ENCODE measurements at places on chromosomes 16 and 17.

DNA sequence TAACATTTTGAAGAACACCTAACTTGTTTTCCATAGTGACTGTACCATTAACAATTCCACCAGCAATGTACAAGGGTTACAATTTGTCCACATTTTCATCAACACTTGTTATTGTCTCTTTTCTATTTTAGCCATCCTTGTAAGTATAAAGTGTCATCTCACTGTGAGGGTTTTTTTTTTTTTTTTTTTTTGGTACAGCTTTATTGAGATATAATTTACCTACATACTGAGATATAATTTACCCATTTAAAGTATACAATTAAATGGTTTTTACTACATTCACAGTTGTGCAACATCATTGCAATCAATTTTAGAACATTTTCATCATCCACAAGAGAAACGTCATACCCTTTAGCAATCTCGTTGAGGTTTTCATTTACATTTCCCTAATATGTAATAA lies 17.9 kb upstream of the TMIGD1 start:
- no peak for DNase-seq

DNA sequence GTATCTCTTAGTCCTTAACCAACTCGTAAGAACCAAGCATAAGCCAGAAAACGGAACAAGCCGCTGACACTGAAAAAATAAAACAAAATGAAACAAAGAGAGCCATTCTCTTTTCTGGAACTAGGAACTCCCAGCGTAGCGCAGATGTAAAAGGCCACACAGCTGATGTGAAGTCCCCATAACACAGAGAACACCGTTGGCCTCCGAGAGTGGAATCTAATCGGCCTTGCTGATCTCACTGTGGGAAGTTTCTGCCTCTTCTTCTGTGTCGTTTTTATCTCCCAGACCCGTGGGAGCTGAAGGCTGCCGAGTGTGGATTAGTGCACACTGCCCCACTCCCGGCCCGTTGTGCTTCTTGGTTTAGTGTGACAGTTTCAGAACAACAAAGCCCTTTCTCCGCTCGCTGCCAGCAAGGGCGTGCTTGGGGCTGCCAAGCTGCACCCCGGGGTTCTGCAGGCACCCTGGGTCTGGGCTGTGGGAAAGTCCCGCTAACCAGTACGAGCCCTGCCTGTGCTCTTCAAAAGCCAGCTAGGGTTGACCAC lies 21.7 kb downstream of the TTYH2 start:
- no peak for DNase-seq

GRCh38 chr17:64449545-64449944 lies 630 bp downstream of the MILR1 start:
- DNase-seq, result no peak

DNA sequence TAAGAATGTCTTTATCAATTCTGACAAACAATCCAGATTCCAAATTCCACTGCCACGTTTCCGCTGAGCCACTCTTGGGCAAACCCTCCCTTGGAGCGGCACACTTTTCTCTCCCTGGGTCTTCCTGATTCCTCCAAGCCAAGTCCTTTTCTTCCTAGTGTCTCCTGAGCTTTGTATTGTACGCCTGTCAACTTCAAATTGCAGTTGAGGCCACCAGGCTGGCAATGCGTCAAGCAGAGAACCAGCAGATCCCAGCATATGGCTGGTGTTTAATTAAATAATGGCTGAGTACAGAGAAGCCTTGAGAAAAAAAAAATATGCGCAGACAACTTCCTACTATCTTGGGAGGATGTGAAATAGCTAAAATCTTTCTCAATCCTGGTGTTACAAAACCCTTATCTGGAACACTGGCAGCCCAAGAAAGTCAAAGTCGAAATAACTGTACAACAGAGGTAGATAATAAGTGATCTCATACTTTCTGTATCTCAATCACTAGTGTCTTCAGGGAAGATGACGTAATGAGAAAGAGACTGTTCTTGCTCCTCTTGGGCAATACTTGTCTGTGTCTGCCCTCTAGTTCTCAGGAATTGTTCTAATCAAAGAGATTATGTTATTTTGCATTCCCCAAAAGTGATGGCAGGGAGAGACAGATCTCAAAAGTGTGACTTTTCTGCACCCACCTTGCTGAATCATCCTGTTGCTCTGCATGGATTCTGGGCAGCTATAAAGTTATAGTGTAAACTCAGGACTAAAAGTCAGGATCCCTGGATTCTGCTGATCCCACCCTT lies 15.0 kb downstream of the SMIM36 start:
- no peak for DNase-seq

- no peak for DNase-seq
Observed at GRCh38 chr17:13333661-13334060, 268.1 kb downstream of the HS3ST3A1 start.

GRCh38 chr17:40303708-40304551 lies 5.0 kb upstream of the RARA start:
- no peak for DNase-seq

DNA sequence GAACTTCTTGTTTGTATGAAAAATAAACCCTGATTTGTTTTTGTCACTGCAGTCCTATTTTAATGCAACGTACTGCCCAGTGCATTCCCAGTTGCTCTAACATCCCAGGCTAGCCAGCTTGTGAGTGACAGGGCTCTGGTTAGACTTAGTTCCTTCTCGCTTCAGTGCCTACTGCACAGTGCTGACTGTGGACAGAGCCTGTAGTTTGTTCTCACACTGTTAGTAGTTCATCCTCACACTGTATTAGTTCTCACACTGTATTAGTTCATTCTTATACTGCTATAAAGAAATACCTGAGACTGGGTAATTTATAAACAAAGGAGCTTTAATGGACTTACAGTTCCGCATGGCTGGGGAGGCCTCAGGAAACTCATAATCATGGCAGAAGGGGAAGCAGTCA lies 116.6 kb upstream of the SALL1 start:
- DNase-seq, result no peak

GRCh38 chr17:78592991-78593329 lies 15.8 kb upstream of the DNAH17 start:
- DNase-seq, result no peak

DNA sequence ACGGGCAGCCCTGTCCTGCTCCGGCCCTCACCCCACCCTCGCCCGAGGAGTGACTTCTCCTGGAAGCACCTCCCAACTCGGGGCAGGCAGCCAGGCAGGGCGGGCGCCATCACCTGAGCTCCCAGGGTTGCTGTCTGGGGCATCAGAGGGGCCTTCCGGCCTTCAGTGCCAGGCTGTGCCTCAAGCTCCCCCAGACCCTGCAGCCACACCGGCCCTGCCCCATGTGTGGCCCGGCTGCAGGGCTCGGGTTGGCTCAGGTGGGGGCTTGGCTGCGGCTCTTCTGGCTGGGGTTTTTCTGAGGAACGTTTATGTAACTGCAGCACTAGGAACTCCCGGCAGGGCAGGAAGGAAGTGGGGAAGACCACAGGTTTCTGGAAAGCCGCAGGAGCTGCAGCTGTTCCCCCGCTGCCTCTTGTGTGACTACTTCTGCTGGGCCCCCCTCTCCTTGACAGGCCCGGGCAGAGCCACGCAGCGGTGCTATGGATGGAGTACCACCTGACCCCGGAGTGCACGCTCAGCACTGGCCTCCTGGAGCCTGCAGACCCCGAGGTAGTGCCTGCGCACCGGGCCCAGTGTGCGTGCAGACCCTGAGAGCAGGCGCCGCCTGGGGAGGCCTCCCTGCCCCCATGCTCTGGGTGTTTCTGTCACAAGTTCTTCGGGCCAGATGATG lies 45.6 kb downstream of the PRMT7 start:
- no peak for DNase-seq

DNA sequence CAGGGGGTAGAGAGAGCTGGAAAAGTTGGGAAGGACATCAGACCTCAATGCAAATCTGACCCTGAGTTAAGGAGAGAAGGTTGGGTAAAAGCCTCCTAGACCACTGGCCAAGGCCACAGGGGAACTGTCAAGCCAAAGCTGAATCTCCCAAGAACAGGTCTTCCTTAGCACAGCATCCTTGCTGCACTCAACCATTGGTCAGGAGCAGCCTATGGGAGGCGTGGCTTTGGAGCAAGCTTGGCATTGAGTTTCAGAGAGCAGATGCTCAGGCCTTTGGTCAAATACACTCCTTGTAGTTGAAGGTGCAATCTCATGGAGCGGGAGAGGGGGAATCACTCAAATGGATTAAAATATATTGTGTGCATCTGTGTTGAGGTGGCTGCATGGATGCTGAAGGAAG lies 21.8 kb downstream of the SOX9 start:
- DNase-seq, result no peak

DNA sequence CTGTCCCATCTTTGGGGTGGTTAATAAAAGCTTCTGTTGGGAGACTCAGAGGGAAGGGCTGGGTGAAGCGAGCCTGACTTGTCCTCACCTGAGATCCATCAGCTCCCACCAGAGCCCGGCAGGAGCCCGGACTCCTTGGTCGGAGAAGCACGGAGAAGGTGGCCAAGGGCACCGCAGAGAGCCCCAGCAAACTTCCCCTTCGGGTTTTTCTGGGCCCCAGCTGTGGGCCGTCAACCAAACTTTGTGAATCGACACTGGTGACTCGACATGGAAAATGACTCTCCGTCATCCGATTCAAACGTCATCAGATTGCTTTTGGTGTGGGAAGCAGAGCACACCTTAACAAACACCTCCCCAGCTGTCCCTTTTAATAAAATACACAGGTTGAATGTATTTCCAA lies 21.4 kb downstream of the ENPP7 start:
- DNase-seq, result no peak

DNA sequence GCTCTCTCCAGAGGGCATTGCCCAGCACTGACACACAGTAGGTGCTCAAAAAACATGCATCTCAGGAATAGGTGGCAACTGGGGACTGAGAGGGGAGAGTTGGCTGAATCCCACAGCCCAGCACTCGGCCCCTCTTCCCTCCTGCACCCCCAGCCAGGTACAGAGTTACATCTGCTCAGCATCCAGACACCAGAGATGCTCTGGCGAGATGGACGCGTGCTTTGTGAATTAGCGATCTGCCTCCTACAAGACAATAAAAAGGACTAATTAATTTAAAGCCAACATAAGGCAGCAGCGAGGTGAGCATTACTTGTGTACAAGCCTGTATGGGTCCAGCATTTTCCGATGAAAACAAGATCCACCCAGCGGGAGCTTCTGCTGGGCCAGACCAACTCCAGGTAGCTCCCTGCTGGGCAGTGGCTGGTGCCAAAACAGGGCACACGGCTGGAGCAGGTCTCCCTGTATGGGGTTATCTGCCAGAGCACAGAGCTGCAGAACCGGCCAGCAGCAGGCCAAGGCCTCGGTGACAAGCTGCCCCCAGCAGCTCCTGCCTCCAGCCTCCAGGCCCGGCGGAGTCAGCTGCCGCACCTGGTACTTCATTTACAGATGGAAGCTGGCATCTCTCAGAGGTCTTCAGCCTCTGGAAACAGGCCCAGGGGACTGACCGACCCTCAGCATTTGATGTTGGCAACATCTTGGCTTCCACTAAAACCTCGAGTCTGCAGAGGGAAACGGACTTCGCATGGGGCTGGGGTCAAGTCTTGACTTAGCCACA lies 219.7 kb upstream of the SDK2 start:
- no peak for DNase-seq

DNA sequence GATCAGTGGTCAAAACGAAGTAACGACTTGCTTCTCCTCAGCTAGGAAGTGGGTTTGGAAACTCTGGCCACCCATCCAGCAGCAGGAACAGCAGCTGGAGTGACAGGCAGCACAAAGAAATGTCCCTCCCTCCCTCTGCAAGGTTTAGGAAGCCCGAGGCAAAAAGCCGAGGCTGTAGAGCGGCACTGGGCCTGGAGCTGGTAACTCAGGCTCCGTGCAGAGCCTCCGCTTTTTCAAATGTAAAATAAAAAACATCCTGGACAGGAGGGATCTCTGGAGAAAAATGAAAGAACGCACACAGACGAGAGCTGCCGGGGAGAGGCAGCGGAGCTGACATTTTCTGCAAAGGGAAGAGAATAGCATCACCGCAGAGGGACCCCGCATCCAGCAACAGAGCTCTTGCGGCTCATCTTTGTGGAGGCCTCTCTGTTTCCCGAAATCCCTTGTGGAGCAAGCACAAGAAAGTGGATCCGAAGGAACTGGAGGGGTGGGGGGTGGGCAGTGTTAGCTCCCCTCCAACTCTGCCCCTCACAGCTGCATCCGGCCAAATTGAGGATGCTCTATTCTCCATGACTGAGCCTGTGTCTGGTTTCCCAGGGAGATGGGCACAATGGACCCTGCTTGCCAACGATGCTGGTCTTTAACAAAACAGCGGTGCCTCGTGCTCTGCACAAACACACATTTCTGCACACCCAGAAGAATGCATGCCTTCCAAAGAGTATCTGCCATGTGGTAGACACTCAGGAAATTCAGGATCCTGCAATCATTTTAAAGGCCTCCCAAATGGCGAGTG lies 335.5 kb upstream of the ZFHX3 start:
- no peak for DNase-seq

DNA sequence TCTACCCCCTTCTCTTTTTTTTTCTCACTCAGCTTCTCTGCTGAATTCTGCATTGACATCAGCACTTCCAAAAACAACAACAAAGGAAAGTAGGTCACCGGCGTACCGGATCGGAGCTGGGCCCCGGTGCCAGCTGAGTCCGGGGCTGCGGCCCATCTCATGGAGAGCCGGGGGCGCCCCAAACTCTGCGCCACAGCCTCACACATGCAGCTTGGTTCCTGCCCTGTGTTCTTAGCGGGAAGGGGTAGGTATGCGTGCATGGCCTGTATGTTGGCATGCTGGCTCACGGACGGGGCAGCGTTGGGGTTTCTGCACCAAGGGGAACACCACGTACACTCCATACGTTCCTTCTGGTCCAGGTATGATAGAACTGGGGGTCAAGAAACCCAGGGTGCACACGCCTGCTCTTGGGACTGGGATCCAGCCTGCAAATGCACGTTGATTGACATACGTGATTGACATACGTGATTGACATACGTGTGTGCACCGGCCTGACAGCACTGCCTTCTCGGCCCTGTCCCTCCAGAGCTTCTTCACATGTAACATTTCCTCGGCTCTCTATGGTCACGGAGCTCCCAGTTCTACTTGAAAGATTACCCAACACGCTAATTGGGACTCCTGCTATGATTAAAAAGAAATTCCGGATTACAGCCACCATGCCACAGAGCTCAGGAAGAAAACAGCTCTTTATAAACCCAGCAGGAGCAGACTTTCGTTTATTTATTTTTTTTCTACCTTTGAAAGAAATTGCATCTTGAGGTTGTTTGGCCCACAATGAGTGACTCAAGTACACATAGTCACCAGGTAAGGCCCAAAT lies 88.7 kb downstream of the RPA1 start:
- DNase-seq, result no peak

DNA sequence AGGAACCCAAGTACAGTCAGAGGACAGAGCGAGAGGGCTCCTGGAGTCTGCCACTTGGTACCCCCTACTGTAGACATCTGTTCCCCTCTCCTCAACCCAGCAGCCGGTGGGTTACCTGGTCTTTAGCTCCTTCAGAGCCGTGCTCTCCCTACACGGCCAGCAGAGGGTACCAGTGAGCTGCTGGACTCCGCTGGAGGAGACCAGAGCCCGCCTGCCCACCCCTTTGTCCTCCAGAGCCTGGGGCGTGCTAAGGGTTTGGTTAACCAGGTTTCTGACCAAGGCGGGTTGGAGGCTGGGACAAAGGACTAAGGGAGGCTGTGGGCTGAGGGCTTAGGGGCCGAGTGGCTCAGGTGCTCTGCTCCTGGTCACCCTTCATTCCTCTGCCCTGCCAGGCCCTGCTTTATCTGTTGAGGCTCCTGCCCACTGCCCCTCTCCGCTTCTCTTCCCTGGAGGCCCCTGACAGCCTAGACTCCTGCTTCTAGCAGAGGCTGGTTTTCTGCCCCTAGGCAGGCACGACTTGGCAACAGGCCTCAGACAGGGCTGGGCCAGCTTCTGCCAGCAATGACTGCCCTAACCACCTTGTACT lies 2.7 kb upstream of the HSD11B2 start:
- DNase-seq, result no peak

Data from NCI-H187 (cell line).